DND-41 (cell line): ENCODE measurements at places on chromosomes 12 and 14.
A peak's percentile ranks its signal among the peaks of the same experiment; 100 is the strongest.

DNA sequence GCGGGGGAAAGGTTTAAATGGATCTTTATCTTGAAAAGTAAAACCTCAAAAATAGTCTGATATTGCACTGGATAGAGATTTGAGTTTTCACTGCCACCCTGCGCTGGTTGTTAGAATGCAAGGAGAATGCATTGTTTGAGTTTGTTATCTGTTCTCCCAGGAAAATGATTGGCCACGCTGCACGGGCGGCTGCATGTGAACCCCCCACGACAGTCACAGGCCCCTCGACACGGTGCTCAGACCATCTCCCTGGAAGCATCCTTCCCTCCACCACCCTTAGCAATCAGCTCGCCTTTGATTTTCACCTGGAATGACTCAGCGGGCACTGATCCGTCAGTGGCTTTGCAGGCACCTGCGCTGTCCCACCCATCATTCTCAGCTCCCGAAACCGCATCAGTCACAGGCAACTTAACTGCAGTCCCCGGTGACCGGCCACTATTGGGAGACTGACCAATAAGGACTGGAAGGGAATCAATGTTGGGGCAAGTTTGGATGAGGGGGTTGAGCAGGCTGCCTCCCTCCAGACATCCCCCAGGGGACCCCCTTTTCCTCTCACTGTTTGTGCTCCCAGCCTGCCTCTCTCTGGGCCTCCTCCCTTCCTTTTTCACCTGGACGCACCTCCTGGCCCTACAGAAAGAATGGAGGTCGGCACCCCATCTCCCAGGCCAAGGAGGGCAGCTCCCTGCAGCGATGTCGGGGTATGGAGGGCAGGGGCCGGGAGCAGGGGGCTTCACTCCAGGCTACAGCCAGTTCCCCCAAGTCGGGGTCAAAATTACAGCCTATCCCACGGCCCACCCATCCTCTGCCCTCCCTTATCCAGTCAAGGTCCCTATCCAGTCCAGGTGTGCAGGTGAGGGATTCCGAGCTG lies 28.5 kb upstream of the C14orf180 start:
- peaks cover 4% of the 10 kb centered on the region for H3K27me3 ChIP-seq
- no peak overlapping the region for H3K4me3 ChIP-seq
- H3K27ac ChIP-seq = no peak overlapping the region
- H3K36me3 ChIP-seq = no peaks in the 10 kb centered on the region
- DNase-seq = no peak

- no peak overlapping the region for H3K4me3 ChIP-seq
- no peak for DNase-seq
- peaks cover 3% of the 10 kb centered on the region for H3K27me3 ChIP-seq
- H3K36me3 ChIP-seq = no peaks in the 10 kb centered on the region
- H3K4me1 ChIP-seq = no peaks in the 10 kb centered on the region
Observed at GRCh38 chr12:57171668-57172067, 24.2 kb upstream of the LRP1-AS start.

DNA sequence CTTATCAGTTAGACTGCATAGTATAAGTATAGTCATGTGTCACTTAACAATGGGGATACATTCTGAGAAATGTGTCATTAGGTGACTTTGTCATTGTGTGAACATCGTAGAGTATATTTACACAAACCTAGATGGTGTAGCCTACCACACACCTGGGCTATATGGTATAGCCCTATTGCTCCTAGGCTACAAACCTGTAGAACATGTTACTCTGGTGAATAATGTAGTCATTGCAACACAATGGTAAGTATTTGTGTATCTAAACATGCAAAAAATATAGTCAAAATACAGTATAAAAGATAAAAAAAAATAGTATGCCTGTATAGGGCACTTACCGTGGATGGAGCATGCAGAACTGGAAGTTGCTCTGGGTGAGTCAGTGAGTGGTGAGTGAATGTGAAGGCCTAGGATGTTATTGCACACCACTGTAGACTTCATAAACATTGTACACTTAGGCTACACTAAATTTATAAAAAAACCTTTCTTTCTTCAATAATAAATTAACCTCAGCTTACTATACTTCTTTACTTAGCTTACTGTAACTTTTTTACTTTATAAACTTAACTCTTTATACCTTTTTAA lies 40.3 kb upstream of the ANKS1B start:
- H3K4me1 ChIP-seq = no peaks in the 10 kb centered on the region
- no peak overlapping the region for H3K4me3 ChIP-seq
- H3K27ac ChIP-seq = no peak overlapping the region
- H3K27me3 ChIP-seq = no peaks in the 10 kb centered on the region
- DNase-seq = no peak

DNA sequence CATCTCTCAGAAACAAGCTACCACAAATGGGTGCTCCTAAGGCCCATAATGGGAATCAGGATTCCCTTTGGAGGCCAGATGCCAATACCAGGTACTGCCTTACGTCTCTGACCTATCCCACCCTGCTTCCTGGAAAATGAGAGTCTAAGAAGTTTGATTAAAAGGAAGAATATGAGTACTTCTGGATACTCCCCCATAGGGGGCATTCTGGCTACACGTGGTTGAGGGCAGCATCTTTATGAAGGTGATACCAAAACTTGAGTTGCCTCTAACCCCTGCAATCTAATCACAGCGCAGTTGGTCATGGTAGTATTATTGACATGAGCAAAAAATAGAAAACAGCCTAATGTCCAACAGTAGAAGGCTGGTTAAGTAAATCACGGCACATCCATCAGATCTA lies 184.2 kb upstream of the LHX5 start:
- H3K27ac ChIP-seq = no peak overlapping the region
- H3K4me3 ChIP-seq = no peak overlapping the region

GRCh38 chr12:125633686-125634085 lies 568.5 kb downstream of the AACS start:
- no peak overlapping the region for H3K4me3 ChIP-seq
- H3K27me3 ChIP-seq = peaks cover 5% of the 10 kb centered on the region
- H3K4me1 ChIP-seq = no peaks in the 10 kb centered on the region
- H3K36me3 ChIP-seq = no peaks in the 10 kb centered on the region
- no peak overlapping the region for H3K27ac ChIP-seq

DNA sequence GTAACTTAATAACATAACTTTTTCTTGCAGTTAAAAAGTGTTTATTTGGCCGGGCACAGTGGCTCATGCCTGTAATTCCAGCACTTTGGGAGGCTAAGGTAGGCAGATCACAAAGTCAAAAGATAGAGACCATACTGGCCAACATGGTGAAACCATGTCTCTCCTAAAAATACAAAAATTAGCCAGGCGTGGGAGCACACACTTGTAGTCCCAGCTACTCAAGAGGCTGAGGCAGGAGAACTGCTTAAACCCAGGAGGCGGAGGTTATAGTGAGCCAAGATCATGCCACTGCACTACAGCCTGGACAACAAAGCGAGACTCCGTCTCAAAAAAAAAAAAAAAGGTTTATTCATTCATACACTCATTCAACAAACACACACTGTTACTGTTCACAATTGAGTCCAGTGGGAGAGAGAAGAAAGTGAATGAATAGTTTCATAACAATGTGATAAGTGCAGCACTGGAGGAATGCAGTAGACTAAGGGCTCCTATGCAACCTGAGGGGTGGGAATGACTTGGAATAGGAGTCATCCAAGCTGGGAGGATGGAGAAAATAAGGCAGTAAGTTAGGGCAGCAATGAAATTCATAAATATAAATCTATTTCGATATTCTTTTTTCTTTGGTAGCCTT lies 19.8 kb downstream of the DAD1 start:
- H3K27me3 ChIP-seq = no peaks in the 10 kb centered on the region
- peaks cover 79% of the 10 kb centered on the region for H3K36me3 ChIP-seq
- no peaks in the 10 kb centered on the region for H3K4me1 ChIP-seq
- no peak overlapping the region for H3K27ac ChIP-seq
- DNase-seq = no peak
- H3K4me3 ChIP-seq = no peak overlapping the region

DNA sequence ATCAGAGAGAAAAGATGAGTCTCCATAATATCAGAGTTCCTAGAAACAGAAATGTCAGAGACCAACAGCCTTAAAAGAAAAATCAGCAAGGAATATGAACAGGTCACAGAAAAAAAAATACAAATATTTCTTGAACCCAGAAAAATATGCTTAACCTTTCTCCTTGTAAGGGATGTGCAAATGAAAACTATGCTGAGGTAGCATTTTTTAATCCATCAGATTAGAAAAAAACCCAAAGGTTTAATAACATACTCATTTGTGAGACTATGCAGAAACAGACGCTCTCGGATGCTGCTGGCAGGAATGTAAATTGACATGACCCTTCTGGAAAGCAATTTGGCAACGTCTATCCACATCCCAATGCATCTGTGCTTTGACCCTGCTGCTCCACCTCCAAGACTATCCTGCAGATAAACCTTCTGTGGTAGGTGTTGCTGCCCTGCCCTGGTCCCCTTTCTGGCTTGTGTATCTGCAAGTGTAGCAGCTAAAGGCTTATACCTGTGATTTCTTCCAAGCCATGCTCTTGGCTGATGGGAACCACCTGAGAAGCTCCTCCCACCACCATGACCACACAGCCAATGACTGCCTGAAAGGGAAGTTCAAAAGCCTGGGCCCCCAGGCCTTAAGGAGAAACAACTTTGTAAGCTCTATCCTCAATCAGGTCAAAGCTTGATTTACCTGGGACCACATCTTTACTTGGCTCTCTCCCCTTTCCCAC lies 49.4 kb downstream of the LTBP2 start:
- peaks cover 8% of the 10 kb centered on the region for H3K27me3 ChIP-seq
- DNase-seq = no peak
- H3K4me1 ChIP-seq = no peaks in the 10 kb centered on the region
- H3K27ac ChIP-seq = no peak overlapping the region

DNA sequence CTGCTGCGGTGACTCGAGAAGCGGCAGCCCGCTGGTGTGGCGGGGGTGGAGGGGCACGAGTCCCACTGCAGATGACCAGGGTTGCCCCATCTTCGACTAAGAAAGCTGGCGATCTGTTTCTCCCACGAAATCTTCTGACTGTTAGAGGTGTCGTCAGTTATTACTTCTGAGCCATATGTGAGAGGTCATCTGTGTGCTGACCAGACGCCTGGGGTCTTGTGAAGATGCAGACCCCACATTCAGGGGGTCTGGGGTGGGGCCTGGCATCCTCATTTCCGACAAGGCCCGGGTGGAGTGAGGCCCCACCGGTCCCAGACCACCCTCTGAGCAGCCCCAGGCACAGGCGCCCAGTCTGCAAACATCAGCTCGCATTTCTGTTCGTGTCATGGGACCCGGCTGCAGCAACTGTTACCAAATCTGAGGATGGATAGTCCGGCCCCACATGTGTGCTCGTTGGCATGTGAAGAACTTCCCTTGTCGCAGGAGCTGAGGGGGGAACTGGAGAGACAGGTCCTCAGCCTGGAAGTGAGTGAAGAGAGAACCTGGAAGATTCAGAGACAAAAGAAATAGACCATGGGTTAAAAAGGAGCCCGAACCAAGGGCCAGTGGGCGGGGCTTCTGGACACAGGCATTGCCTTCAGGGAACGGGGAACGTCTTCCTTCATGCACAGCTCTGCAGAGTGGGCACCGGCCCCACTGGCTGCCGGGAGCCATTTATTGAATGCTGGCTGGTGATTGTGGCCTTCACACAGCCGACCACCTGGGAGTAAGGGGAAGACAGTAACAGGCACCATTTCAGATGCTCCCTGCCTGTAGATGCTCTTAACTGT lies 135.2 kb downstream of the ADGRD1 start:
- peaks cover 7% of the 10 kb centered on the region; the same call in 1 of the 2 replicates for H3K4me1 ChIP-seq
- peak; percentile 1 for DNase-seq
- H3K4me3 ChIP-seq = no peak overlapping the region
- H3K36me3 ChIP-seq = no peaks in the 10 kb centered on the region

DNA sequence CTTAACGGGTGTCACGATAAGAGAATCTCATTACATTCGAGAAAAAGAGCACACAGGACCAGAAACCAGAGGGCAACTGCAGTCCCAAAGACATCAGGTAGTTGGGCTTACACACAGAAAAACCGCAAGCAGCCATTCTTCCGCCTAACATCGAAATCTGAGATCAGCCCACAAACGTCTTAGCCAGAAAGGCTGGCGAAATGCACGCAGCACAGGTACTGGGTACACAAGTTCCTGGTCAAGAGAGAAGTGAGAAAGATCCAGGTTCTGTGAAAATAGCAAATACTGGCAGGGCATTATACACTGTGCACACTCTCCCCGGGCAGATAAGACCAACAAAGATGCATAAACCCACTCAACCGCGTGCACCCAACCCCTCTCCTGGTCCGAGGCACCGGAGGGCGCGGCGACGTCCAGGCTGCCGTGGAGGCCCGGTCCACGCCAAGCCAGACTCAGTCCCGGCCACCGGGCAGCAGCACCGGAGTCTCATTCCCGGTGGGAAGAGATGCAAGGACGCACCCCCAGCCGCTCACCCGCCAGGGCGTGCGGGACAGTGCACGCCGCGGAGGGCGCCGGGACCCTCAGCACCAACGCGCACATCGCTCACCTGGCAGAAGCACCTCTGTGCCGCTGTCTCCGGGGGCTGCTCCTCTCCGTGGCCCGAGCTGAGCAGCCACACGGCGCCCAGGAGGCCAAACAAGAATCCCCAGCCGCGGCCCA lies 437 bp downstream of the ERO1A start:
- H3K27me3 ChIP-seq = no peaks in the 10 kb centered on the region
- peak overlapping the region; percentile 84 for H3K27ac ChIP-seq
- peak; percentile 77 for DNase-seq
- H3K4me3 ChIP-seq = peak overlapping the region; percentile 96
- peaks cover 42% of the 10 kb centered on the region for H3K4me1 ChIP-seq

GRCh38 chr14:72254202-72254936 lies 322.1 kb downstream of the RGS6 start:
- H3K4me3 ChIP-seq = no peak overlapping the region
- no peaks in the 10 kb centered on the region for H3K27me3 ChIP-seq
- no peaks in the 10 kb centered on the region for H3K4me1 ChIP-seq
- DNase-seq = no peak
- no peaks in the 10 kb centered on the region for H3K36me3 ChIP-seq

DNA sequence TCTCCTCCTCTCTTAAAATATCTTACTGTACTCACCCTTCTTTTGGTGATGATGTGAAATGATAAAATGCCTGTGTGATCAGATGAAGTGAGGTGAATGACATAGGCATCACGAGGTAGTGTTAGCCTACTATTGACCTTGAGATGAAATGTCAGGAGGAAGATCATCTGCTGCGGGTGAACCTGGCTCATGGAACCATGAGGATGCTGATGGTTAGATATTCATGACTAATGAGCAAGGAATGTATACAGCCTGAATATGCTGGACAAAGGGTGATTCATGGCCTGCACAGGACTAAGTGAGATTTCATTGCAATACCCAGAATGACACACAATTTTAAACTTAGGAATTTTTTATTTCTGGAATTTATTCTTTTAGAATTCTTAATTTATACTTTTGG lies 89.6 kb downstream of the DAAM1 start:
- H3K4me1 ChIP-seq = no peaks in the 10 kb centered on the region
- no peak for DNase-seq
- no peak overlapping the region for H3K4me3 ChIP-seq
- H3K27ac ChIP-seq = no peak overlapping the region
- H3K27me3 ChIP-seq = no peaks in the 10 kb centered on the region
- H3K36me3 ChIP-seq = no peaks in the 10 kb centered on the region

- no peak for DNase-seq
- no peak overlapping the region for H3K4me3 ChIP-seq
- no peaks in the 10 kb centered on the region for H3K4me1 ChIP-seq
- no peak overlapping the region for H3K27ac ChIP-seq
Observed at GRCh38 chr12:112998987-112999767, 20.9 kb downstream of the OAS2 start.
